Progenitor cell of endocrine pancreas (in vitro differentiated cells): ENCODE measurements at places on chromosomes 1 and 21. TPM values are rescaled to one million over a fixed set of nuclear protein-coding genes. Genes with fewer than 3 reads are reported as not detected.

Gene SYPL2
- total RNA-seq = 0.95 and 1.1 TPM in 2 replicates

Gene NUP210L
- 0.05 and 0.07 TPM in 2 replicates for total RNA-seq

- no peak for DNase-seq
These were observed 169.1 kb downstream of the C1orf21 start for GRCh38 chr1:184555665-184556641.

Gene SEMA6C
- 31.5 and 34.0 TPM in 2 replicates for total RNA-seq

Gene PDPN
- 9.5 and 13.9 TPM in 2 replicates for total RNA-seq

DNA sequence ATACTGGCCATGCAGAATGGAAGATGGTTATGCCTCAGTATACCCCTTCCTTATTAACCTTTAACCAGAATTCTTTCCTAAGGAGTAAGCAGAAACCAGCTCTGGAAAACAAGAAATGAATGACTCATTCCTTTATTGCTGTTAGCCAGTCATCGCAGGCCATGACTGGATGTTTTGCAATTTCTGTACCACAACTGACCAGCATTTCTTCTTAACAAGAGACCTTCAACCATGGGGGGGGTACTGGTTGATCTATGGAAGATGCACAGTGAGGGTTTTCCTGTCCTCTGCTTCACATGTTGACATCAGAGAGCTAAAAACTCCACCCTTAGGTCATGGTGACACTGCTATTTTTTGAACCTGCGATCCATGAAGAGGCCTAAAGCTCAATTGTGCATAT lies 28.0 kb upstream of the RNF2 start:
- no peak for DNase-seq

- DNase-seq = no peak
These were observed 95.9 kb upstream of the CCDC190 start for GRCh38 chr1:162956922-162957321.

Gene SPRR3
- total RNA-seq = not detected in 2 replicates

Gene CFAP126
- 0.65 and 1.4 TPM in 2 replicates for total RNA-seq

DNA sequence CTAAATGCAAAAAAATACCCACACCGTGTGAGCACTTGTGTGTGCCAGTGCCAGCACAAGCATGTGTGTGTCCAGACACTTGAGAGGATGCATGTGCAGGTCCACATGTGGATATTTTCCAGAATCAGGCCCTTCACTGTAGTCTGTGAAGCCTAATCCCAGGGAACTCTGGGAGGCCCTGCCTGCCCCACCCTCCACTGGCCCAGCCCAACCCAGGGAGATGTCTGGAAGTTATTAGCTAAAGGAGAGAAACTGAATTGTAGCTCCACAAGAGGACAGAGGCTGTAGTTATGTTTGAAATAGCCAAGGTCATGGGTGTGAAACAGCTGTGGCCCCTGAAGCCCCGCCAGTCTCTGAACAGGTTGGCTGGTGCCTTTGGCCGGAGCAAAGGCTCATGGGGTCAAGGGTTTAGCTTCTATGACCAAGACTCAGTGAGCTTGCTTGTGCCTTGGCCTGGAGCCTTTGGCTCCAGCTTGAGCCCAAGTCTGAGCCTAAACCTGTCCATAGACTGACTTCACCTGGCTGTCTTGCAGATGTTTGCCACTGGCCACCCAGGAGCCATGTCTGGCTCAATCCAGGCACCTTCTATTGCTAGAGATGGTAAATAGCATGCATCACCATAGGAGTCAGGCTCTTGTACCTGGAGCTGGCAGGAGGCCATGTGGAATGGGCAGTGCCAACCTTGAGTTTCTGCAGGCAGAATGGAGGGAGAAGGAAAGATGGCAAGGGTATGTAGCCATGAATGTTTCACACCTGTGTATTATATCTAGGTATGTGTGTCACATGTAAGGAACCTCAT lies 69.9 kb downstream of the TMEM53 start:
- no peak for DNase-seq

Gene MARCKSL1
- 774 and 833 TPM in 2 replicates for total RNA-seq

Gene RNU1-1
- total RNA-seq = 3,923 and 3,957 TPM in 2 replicates

Gene RXRG
- total RNA-seq = 2.2 and 3.0 TPM in 2 replicates

- no peak for DNase-seq
These were observed 22.1 kb upstream of the SLC44A3 start for GRCh38 chr1:94798054-94798453.

Gene HP1BP3
- total RNA-seq = 361 and 385 TPM in 2 replicates

Gene TAF13
- 22.0 and 24.1 TPM in 2 replicates for total RNA-seq

DNA sequence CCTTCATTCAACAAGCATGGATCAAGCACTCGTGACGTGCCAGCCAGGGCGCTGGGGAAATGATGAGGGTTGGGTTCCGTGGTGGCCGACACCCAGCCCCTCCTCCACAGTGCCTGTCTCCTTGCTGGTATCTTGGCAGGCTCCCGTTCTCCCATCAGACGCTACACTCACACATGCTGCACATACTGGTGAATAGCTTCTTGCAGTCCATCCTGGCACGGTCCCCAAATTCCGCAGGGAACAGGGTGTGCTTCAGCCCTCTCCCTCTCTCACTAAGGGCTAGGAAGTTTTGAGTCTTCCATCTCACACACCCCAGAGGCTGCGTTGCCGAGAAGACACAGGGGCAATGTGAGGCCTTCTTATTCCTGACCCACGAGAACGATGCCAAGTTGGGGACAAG lies 10.1 kb upstream of the MEF2D start:
- no peak for DNase-seq

DNA sequence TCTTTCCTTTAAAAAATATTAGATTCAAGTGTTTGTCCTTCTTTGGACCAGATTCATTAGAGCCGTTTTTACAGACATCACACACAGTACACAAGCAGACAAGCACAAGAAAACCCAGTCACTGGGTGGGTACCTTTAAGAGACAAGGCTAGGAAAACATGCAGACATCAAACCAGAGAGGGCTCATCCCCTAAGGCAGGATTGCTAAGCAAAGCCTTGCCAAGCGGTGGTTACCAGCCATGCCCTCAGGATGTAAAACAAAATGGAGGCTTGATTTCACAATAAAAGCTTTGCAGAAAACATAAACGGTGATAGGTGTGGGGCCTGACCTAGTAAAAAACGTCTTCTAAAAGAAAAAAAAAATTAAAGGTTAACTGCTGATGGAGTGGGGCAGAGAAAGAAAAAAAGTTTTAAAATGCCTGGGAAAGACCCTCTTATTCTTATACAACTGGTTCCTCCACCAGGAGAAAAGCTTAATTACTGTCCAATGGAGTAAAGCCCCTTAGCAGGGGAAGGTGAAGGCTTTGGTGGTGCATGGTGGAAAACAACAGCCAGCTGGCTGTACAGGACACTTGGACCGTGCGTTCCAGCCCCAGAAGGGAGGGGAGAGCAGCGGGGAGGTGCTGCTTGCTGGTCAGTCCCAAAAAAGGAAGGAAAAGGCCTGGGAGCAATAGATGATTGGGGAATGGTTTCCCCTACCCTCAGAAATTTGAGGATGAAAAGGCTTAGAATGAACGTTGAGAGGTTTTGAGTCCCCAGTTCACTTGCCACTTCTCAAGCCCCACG lies 30.4 kb upstream of the FMO1 start:
- DNase-seq = no peak
